ENCODE measurements at places on chromosomes 2 and 18. TPM values are rescaled to one million over a fixed set of nuclear protein-coding genes. Genes with fewer than 3 reads are reported as not detected.

The CHMP3 gene
- total RNA-seq, result 61.4 TPM

The FBXO15 gene
- total RNA-seq, result 4.5 TPM

The HIBCH gene
- total RNA-seq, result 44.6 TPM

The LRRTM4 gene
- total RNA-seq, result 12.3 TPM

The EIF4E2 gene
- total RNA-seq, result 46.7 TPM

The SH2D6 gene
- total RNA-seq, result not detected

The SERPINB12 gene
- total RNA-seq, result not detected

The COLEC11 gene
- 2.7 TPM for total RNA-seq

The RAD51AP2 gene
- 0.27 TPM for total RNA-seq

The STON1 gene
- total RNA-seq, result 81.0 TPM

The CXCR4 gene
- total RNA-seq, result 95.7 TPM

The C2orf15 gene
- total RNA-seq, result 3.6 TPM

The CAPN14 gene
- 0.60 TPM for total RNA-seq

The GPR75 gene
- total RNA-seq, result 4.2 TPM

The SLC4A3 gene
- 9.8 TPM for total RNA-seq

The ESPNL gene
- 1.2 TPM for total RNA-seq

The STEAP3 gene
- 2.6 TPM for total RNA-seq

The PTPRM gene
- total RNA-seq, result 99.3 TPM

The RBKS gene
- total RNA-seq, result 3.2 TPM

The CABLES1 gene
- 18.5 TPM for total RNA-seq

The HS1BP3 gene
- total RNA-seq, result 19.2 TPM

The FOXD4L1 gene
- not detected for total RNA-seq

The COL3A1 gene
- 7,166 TPM for total RNA-seq

The CD8B2 gene
- total RNA-seq, result 0.11 TPM

The DES gene
- total RNA-seq, result 249 TPM

The UGT1A5 gene
- total RNA-seq, result 0.16 TPM

The SLC40A1 gene
- total RNA-seq, result 129 TPM

The RAPH1 gene
- 88.7 TPM for total RNA-seq

The SEMA4F gene
- 10.3 TPM for total RNA-seq

The CLK1 gene
- total RNA-seq, result 392 TPM

The TRIM43 gene
- not detected for total RNA-seq

The HDAC4 gene
- 70.1 TPM for total RNA-seq

The MYOM1 gene
- total RNA-seq, result 40.7 TPM

The TRPM8 gene
- total RNA-seq, result 3.0 TPM

The HRH4 gene
- not detected for total RNA-seq

The SLC5A7 gene
- total RNA-seq, result 1.1 TPM

The SCN3A gene
- 40.8 TPM for total RNA-seq

The AQP12A gene
- not detected for total RNA-seq

The HOXD1 gene
- 0.27 TPM for total RNA-seq

The SP9 gene
- total RNA-seq, result not detected
